ENCODE measurements at places on chromosomes 11 and 22.

GRCh38 chr11:88435415-88435814, 97.9 kb upstream of the CTSC start:
- DNase-seq, result no peak

GRCh38 chr22:44111562-44112155, 69.1 kb upstream of the PARVG start:
- no peak for DNase-seq

- no peak for DNase-seq
These were observed 18.2 kb upstream of the TXNRD2 start for GRCh38 chr22:19959587-19960490.

GRCh38 chr11:87300640-87301380, 263.1 kb downstream of the TMEM135 start:
- DNase-seq, result no peak

DNA sequence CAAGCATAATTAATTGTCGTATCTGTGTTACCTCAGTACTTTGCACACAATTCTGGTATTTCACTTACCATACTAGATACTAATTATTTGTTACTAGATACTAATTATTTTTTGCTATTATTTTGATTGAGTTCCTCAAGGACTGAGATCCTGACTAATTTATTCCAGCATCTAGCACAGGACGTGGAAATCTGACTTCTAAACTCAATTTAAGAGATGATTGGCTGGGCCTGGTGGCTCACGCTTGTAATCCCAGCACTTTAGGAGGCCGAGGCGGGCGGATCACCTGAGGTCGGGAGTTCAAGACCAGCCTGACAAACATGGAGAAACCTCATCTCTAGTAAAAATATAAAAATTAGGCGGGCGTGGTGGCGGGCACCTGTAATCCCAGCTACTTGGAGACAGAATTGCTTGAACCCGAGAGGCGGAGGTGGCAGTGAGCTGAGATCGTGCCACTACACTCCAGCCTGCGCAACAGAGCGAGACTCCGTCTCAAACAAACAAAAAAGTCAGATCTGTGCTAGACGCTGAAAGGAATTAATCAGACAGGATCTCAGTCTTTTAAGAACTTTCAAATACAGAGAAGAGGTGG, 527 bp upstream of the MRPL48 start:
- DNase-seq, result no peak

DNA sequence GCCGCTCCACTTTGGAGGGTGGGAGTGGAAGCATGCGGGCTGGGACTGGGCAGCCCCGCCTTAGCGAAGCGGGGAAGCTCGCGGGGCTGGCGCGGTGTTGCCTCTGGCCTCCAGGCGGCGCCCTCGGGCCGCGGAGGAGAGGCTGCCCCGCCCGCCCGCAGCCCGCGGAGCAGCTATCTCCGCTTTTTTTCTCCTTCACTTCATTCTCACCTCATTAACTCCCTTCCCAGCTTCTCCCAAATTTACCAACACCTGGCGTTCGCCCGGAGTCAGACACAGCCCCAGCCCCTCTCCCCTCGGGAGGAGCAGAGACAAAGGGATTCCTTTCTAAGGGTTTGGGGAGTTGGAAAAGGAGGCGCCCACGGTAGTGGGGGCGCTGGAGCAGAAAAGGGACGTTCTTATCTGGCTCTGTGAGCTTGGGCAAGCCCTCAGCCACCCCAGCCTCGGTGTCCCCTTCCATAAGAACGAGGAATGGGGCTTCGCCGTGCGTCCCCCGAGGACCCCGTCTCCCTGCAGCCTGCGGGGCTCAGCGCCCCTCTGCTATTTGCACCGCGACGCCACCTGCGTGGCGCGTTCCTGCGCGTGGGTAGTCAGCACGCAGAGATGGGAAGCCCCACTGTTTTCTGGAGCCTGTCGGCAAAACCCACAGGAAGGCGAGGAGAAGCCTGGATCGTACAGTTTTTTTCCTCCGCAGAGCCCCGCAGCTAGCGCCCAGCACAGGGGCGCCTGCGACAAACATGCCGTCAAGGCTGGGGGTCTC, 1.5 kb upstream of the WNT11 start:
- peak; percentile 83 for DNase-seq

DNA sequence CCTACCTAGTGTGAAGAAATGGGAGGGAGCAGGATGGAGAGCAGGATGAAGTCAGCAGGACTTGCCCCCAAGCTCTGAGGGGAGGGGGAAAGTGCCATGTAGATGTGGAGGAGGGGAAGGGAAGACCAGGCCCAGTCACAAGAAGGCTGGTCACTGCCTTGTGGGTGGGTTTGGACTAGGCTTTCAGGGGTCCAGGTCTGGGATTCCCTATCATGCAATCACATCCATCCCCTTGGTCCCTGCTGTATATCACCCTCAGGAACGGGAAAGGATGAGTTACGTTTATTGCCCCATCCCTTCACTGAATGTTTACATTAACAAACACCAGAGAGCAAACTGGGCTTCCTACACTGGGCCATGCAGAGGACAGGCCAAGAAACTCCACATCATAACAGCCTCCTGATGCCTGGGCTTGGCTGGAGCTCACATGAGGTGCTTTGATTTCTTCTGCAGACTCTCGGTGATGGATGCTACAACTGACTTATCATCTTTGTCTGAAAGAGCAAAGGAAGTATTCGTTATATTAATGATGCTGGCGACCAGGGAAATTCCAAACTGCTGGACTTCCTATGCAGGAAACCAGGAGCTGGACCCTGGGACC, 5.6 kb downstream of the TMEM86A start:
- DNase-seq, result no peak

DNA sequence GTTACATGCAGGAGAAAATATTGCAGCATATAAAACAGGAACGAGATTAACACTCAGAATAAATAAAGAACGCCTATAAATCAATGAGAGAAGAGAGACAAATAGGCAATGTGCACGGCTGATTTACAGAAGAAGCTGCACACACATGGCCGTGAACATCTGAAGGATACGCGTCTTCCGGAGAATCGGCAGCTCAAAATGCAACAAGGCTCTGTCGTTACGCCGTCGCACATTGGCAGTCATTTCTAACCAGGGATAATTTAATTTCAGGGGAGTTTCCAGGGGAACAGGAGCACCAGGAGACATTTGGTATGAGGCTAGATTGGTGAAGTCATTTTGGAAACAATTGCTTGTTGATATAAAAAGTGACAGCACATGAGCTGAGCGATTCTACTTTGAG, 745.2 kb downstream of the BRD1 start:
- DNase-seq, result no peak

- peak; percentile 59 for DNase-seq
These were observed 1167.6 kb downstream of the JRKL start for GRCh38 chr11:97557399-97557798.

- DNase-seq, result peak; percentile 41
These were observed 55.2 kb downstream of the PANX1 start for GRCh38 chr11:94183886-94184264.

DNA sequence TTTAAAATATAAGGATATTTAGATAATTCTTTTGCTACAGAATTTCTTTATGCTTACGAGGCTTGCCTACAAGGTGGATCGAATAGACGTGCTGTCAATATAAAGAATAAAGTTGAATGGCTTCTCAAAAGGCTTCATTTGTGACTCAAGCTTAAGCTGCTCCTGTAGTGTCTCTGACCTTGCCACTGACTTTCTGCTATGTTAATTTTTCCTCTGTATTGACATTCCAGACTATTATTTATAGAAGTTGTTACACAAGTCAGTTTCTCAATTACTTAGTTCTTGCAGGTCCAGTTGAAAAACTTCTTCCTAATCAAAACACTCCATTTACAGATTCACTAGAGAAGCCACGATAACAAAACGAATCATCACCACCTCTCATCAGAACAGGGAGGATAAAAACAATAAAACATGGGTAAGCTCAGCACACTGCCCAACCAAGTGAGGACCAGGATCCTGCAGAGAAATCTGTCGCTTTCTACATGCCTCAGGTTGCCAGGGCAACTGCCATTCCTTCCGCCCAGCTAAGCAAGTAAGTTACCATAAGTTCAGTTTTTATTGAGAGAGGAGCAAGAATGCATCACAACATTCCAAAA, 39.0 kb upstream of the CHKA start:
- DNase-seq, result no peak

DNA sequence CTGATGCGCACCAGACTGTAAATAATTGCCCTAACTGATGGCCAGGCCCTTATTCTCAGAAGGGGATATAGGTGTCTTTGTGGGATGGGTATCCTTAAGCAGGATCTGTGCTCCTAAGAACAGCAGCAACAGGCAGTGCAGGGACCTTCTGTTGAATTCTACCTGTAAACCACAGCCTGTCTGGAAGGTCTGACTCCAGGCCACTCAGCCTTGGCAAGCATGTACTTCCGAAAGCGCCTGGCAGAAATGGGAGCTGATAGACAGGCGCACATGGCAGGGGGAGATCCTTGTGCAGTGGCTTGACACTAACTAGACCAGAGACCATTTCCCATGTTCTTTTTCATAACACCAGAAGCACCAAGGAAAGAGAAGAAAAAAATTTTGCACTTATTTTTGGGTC, 59.0 kb downstream of the C22orf31 start:
- DNase-seq, result no peak

DNA sequence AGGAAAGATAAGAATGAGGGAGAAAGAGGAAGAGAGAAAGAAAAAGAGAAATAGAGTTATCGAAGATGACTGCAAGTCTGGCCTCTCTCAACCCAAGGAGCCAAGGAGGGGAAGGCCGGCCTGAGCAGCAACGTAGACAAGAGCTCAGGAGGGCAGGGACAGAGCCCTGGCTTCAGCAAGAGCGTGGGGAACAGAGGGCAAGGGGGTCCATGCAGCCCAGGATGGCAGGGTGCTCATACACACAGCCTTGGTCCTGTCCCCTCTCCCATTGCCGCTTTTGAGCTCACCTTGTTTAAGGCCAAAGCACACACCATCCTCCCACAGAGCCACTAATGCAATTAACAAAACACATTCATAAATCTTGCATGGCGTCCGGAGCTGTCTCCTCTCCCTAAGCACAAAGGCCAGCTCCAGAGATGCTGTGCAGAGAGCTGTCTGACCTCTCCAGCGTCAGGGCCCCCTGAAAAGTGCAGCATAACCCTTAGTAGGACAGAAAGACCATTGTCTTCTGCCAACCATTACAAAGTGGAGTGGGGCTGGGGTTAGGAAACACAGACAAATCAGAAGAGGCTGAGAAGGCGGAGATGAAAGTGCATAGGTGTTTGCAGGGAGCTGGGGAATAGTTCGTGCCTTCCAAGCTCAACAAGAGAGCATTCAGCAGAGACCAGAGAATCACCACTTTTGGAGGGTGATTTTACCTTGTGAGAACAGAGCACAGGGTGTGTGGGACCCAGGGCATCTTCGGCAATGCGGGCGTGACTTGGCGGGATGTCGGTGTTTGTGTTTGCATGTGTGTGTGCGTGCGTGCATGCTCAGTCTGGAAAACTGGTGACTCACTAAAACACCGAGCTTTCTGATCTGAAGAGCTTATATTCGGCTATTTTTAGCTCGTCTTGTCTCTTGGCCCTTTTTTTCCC, 28.2 kb upstream of the JAM3 start:
- peak; percentile 22 for DNase-seq

DNA sequence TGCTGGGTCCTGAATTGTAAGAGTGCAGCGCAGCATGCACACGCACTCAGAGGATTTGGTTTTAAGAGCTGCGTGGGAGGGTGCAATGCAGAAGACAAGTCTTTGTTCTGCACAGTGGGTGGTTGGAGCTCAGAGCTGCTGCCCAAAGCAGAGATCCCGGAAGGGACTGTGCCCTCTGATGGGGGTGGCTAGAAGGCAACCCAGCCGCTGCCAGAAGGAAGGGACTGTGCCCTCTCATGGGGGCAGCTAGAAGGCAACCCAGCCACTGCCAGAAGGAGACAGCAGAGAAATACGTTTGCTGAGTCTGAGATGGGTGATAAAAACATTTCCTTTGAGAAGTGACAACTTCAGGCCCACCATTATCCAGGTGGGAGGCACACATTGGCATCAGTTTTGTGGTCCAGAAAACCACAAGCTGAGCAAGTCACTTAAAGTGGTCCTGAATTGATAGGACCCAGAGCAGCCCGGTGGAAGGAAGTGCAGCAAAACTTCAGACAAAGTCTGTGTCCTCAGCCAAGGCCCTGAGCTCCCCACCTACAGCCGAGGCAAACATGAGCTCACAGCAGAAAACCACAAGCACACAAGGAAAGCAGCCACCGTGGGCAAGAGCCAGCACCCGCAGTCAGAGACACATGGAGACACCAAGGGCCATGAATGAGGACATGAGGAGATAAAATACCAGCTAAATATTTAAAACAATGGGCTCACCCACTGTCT, 4.3 kb downstream of the KRTAP5-6 start:
- no peak for DNase-seq

DNA sequence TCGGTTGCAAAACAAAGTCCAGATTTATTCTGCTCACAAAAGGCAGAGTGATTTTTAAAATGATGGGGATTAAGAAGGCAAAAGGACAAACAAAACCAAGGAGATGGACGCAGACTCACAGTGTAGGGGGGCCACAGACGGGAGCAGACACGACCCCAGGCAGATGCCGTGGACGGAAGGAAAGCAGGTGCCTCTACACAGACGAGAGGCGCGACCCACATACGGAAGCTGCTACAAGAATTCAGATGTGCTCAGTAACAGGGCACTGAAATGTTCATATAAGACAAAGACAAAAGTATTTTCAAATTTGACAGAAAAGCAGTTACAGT, 148.9 kb downstream of the BRD1 start:
- DNase-seq, result no peak

- no peak for DNase-seq
These were observed 70.4 kb downstream of the LDLRAD3 start for GRCh38 chr11:36013950-36014897.

GRCh38 chr22:17929909-17930308, 94.5 kb downstream of the MICAL3 start:
- DNase-seq, result no peak

GRCh38 chr22:17970201-17970708, 54.1 kb downstream of the MICAL3 start:
- DNase-seq, result peak; percentile 63
